ENCODE measurements at places on chromosomes 1 and 21.

DNA sequence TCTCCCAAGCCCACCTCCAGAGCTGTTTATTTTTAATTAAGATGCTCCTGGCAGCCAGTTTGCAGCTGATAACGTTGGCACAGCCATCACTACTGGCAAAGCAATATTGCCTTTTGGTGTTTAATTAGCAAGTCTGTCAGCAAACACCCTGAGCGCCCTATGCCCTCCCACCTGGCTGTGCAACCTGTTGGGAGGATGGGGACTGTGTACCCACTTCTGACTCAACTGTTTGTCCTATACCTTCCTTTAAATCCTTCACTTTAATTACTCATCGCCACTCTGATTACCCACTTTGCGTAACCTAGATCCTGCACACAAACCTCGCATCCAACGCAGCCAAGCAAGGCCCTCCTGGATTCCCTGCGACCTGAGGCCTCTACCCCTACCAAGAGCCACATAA lies 67.1 kb downstream of the BCAR3 start:
- no peak for DNase-seq

- no peak for DNase-seq
Measured at GRCh38 chr1:8629241-8630091, 188.0 kb downstream of the RERE start.

DNA sequence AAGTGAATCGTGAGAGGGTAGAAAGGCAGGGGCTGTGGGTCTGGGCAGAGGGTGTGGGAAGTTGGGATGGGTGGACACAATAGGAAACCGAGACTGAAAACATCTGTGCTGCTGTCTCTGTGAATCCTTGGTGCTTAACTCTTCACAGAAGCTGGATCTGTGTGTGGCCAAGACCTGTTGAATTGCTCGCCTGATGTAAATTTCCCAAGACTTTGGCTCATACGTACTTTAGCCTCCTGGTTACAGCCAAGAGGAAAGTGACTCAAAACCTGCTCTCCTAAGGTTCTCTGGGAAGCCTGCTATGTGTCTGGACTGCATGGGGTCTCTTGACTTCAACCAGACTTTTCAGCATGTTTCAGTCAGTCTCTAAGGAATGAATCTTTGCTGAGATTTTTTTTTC lies 270.3 kb downstream of the RWDD3 start:
- no peak for DNase-seq

DNA sequence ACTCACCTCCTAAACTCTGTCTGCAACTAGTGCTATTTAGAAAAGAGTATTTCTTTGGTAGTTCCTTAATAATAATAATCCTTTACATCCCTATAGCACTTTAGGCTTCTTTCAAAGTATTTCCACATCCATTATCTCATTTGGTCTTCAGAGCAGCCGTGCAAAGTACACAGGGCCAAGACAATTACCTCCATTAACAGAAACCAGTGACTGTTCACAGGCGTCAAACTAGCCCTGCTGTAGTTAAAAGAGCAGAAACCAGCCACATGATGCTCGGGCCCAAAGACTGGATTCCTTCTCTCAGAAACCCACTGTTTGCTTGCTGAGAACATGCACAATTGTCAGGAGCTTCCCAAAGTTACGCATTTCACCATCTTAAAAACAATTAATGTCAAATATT lies 396.0 kb upstream of the DAB1 start:
- no peak for DNase-seq

DNA sequence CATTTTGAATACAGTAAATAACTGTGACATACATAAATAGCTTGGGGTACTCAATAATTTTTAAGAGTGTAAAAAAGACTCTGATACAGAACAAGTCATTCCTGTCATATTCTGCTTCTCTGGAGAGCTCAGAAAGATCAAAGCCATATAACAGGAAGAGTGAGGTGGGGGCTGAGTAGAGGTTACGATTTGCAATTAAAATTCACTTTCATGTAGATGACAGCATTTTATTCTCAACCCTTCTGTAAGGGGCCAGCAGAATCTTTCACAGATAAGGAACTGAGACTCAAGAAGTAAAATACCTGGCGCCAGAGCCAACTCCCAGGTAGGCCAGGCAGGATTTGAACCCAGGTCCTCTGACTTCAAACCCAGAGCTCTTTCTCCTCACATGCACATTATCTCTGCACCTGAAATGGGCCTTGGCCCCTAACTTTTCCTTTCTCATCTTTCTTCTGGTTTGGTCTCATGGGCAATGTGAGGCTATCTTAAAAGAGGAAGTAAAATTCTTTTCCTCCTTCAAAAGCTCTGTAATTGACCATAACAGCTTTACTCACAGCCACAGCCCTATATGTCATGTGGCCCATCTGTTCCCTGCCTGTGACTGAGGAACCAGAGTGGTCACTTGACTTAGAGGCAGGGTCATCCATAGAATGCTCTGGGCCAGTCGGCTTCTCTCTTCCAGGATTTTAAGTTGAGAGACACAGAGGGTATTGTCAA lies 80.9 kb upstream of the SYT6 start:
- no peak for DNase-seq

DNA sequence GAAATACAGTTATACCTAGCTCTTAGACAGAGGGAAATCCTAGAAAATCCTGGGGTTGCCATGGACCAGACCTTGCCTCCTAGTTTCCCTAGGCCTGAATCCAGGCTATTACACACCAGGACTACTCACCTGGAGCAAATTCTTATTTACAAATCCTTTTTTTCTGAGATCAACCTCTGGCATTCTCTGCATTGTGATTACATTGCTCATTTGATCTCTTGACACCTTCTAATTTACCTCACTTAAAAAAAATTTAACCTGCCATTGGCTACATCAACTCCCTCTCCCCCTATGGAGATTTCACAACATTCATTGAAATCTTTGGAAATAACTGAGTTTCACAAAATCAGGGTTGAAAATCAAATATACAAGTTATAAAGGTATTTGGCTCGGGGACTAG lies 2.9 kb upstream of the C1orf105 start:
- no peak for DNase-seq

- DNase-seq, result no peak
Measured at GRCh38 chr1:7594002-7594713, 176.9 kb upstream of the VAMP3 start.

GRCh38 chr1:34796990-34797389 lies 4.2 kb downstream of the GJA4 start:
- no peak for DNase-seq

DNA sequence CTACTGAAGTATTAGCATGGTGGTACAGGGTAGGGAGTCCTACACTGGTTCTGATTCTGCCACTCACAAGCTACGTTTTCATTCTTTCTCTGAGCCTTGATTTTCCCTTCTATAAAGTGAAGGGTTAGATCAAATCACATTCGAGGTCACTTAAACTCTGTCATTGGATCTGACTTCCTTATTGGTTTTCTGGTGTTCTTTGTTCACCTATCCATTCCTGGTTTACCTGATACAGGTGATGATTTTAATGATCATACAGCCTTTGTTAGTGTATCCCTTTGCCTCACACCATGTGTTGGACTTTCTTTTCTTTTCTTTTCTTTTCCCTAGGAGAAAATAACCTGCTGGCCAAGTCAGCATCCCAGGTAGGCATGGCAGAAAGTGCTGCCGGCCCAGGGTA lies 74.8 kb downstream of the NOS1AP start:
- no peak for DNase-seq

GRCh38 chr1:43253173-43253572 lies 16.6 kb upstream of the TMEM125 start:
- no peak for DNase-seq

DNA sequence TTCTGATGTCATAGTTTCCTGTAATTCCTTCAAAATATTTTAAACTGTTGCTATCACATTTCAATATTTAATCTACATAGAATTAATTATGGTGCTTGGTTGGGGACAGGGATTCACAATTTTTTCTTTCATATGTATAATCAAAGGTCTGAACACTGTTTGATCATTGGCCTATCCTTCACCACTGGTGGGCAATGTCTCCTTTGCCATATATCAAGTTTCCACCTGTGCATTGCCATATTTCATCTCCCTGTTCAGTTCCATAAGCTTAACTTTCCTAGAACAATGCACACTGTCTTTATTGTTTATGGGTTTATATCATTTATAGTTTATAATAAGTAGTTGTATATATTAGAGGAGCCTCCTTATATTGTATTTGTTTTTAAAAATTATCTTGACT lies 374.9 kb upstream of the PTBP2 start:
- DNase-seq, result no peak

DNA sequence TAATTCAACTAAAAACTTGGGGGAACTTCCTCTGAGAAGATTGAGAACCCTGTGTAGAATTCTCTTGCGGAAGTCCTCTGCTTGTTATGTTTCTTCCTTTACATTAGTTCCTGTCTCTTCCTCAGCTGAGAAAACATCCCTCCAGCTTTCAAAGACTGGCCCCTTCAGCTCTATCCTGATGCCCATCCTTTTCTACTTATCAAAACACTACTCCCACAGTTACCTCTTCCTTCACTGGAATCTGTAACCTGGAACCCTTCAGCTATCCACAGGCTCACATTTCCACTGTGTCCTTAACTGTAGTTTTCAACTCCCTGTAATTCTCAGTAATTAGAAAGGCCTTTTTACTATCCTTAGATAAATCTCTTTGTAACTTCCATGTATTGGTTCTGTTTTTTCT lies 6.0 kb upstream of the DEDD start:
- no peak for DNase-seq

- no peak for DNase-seq
Measured at GRCh38 chr1:227959325-227959860, 11.7 kb upstream of the WNT9A start.

GRCh38 chr1:107575226-107575625 lies 389.8 kb downstream of the VAV3 start:
- DNase-seq, result no peak

- no peak for DNase-seq
Measured at GRCh38 chr1:151841141-151841540, 1.5 kb upstream of the C2CD4D start.

DNA sequence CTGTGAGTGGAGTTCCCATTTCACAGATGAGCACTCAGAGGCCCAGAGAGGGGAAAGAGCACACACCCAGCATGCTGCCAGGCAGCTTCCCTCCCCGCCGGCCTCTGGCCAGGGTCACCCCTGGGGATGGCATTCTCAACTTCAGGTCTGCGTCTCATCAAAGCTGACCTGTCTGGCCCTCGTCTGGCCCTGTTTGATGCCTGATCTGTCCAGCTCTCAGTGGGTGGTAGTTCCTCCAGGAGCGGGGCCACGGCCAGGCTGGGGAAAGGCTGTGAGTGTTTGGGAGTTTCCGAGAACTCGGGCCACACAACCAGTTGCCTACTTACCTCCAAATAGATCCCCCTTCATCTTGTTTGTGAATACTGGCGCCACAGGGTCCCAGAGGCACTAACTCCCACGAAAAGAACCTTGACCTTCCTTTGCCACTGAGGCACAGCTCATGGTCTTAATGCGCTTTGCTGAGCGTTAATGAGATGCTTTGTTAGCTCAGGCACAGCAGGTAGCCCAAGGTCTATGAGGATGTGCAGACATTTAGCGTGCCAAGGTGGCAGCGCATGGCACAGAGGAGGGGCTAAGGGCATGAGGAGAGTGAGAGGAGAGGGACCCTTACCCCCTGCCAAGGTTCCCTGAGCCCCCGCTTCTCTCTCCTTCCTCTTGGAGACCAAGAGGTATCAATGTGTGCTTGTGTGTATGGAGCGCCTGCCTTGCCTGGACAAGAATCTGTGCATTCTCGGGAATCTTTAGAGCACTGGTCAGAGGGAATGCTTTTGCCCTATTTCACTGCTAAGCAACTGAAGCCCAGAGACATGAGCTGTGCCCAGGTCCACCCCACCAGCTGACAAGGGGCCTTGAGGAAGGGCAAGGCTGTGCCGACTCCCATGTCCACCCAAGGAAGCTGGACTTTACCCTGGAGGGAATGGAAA lies 61.2 kb downstream of the DISP3 start:
- no peak for DNase-seq

DNA sequence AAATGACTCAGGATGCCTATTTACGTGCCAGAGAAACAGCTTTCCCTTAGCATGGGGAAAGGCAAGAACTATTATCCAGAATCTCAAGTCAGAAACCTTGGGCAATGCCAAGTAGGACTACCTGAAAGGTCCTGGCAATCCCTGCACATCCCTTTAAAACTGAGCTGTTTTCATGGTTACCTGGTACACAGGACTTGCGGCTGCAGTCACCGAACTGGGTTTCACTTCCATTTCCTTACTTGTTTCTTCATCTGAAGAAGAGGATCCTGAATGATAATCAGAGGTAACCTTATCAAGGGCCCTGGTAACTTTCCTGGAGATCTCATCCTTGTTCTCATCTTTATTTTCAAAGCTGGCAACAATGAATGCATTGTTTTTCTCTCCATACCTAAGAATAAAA lies 14.3 kb downstream of the BTG3 start:
- DNase-seq, result no peak

All from stimulated activated CD8-positive, alpha-beta memory T cell treated with anti-CD3 and anti-CD28 coated beads, Interleukin-15, amount 100 ng/mL, for 24 hours (primary cell).